ENCODE measurements at places on chromosomes 6 and 20.

- DNase-seq, result no peak
Observed at GRCh38 chr6:89589297-89590025, 49.1 kb downstream of the LYRM2 start.

DNA sequence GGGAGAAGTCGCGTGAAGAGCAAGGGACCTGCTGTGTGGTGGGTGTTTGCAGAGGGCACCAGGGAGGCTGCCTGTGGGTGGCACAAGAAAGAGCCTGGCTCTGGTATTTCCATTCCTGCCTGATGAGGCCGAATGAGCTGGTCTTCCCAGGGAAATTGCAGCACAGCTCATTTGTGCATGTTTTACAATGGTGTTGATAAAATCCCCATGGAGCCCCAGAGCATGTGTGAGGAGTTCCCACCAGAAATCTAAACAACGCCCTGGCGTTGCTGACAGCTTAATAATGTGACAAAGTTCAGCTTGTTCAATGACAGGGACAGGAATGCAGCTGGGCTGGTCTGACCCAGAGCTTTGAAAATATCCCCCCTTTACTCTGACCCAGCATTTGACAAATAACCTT, 135.5 kb downstream of the CLIC5 start:
- no peak for DNase-seq

GRCh38 chr20:8608470-8608869, 460.4 kb upstream of the PLCB4 start:
- DNase-seq, result peak; percentile 13

DNA sequence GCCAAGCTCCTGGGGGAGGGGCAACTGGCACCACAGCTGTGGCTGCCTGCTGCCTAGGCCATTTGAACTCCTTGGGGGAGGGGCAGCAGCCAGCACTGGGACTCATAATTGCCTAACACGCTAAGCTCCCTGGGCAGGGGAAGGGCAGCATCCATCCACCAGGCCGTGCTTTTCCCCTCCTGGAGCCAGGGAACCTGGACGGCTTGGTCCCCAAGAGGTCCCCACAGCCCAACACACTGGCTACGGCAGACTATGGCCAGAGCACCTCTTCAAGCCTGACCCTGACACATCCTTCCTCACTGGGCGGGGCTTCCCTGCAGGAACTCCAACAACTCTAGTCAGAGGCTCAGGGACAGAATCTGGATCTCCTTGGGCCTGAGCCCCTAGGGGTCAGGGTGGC, 269.4 kb downstream of the RNF144B start:
- no peak for DNase-seq

- no peak for DNase-seq
Observed at GRCh38 chr20:47956268-47956995, 171.2 kb upstream of the SULF2 start.

GRCh38 chr6:136599329-136600011, 49.2 kb upstream of the MAP7 start:
- no peak for DNase-seq

- DNase-seq, result no peak
Observed at GRCh38 chr6:132401618-132402285, 477 bp upstream of the MOXD1 start.

GRCh38 chr6:106685833-106686232, 56.5 kb downstream of the QRSL1 start:
- no peak for DNase-seq

DNA sequence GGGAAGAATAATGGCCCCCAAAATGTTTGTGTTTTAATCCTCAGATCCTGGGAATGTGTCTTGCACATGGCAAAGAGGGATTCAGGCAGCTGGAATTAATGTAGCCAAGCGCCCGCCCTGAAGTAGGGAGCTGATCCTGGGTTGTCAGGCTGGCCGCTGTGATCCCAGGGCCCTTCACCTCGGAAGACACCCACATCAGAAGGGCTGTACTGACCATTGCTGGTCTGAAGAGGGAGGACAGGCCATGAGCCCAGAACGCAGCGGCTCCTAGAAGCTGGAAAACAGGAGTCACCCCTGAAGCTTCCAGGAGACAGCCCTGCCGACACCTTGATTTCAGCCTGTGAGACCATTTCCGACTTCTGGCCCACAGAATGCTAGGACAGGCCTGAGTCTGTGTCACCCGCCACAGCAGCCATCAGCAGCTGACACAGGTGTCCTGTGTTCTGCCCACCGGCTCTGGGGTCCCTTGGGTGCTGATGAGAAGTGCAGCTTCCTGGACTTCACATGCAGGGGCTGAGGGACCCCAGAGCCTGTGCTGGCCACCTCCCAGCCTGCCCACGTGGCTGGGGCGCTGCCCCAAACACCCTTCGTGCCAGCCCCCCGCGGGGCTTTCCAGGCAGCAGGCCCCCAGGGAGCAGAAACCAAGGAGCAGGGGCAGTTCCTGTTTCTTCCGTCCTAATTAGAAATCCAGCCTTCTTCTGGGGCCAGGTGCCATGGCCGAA, 86.3 kb downstream of the ERMARD start:
- DNase-seq, result no peak

Measured in cardiac fibroblast (primary cell).